ENCODE measurements at places on chromosomes 7 and 10. TPM values are rescaled to one million over a fixed set of nuclear protein-coding genes. Genes with fewer than 3 reads are reported as not detected.

DNA sequence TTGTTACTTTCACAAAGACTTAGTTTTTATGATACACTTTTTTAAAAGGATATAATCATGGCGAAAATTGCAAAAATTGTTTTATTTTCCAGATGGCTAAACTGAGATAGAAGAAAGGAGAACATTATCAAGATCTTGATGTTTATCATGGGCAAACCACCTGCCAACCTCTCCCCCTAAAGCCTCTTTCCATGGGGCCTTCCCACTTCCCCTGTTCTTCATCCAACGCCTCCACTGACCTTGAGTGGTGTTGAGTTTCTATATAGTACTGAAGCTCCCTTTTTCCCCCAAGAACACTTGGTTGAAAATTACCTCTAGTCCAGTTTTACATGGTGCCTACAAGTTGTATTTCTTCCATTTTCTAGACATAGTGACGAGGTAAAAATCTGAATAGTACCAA, 5.0 kb downstream of the CREB3L2 start:
- H3K27ac ChIP-seq: no peak overlapping the region
- DNase-seq: no peak
- peaks cover 31% of the 10 kb centered on the region for H3K4me1 ChIP-seq

- H3K4me1 ChIP-seq: peaks cover 9% of the 10 kb centered on the region
- H3K27ac ChIP-seq: no peak overlapping the region
- no peak overlapping the region for H3K4me3 ChIP-seq
- peak; percentile 73 for DNase-seq
Observed at GRCh38 chr7:20778063-20778721, 8.5 kb downstream of the SP8 start.

Gene CTBP2
- 51.6 TPM for polyA plus RNA-seq

Gene DNAAF5
- 16.4 TPM for polyA plus RNA-seq

DNA sequence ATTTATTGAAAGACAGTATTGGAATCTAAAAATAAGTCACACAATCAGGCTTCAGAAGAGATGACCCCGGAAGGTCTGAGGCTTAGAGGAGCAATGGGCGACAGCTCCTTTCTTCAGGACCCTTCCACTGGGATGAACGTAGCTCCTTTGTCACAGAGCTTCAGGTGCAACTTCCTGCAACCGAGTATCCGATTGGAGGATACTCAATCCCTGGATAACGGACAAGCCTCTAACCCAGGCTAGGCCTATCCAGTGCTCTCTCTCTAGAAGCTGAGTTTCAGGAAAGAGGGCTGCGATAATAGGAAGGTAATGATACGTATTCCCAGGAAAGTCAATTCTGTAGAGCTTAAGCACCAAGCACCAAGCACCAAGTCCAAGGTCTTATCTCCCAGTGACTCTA, 349.4 kb upstream of the NPSR1 start:
- H3K36me3 ChIP-seq: no peaks in the 10 kb centered on the region
- H3K4me3 ChIP-seq: no peak overlapping the region
- no peak for DNase-seq
- H3K27ac ChIP-seq: no peak overlapping the region
- no peaks in the 10 kb centered on the region for H3K27me3 ChIP-seq

Gene RPP30
- 41.8 TPM for polyA plus RNA-seq

GRCh38 chr10:54702583-54703485, 98.2 kb downstream of the PCDH15 start:
- DNase-seq: no peak
- H3K36me3 ChIP-seq: no peaks in the 10 kb centered on the region
- no peak overlapping the region for H3K4me3 ChIP-seq
- H3K27ac ChIP-seq: no peak overlapping the region
- H3K4me1 ChIP-seq: peaks cover 9% of the 10 kb centered on the region

DNA sequence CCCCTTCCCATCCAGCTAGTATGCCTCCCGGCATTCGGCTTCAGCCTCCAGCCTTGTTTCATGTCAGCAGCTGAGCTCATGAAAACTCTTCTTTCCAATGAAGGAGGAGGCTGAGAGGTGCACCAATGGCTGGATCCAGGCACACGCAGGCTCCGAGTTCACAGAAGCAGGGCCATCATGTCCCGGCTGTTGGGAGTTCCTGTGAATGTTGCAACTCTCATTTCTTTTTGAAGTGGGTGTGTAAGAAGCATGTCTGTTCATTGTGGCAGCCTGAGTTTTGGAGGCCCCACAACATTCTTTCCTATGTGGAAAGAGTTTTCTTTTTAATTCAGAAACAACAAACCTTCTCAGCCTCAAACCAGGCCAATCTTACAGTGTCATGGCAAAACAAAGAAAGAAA, 89.7 kb downstream of the PTPRE start:
- no peaks in the 10 kb centered on the region for H3K36me3 ChIP-seq
- H3K4me3 ChIP-seq: no peak overlapping the region
- H3K27ac ChIP-seq: no peak overlapping the region
- H3K27me3 ChIP-seq: no peaks in the 10 kb centered on the region
- DNase-seq: peak; percentile 81

Gene DYNC1I1
- 0.39 TPM for polyA plus RNA-seq

DNA sequence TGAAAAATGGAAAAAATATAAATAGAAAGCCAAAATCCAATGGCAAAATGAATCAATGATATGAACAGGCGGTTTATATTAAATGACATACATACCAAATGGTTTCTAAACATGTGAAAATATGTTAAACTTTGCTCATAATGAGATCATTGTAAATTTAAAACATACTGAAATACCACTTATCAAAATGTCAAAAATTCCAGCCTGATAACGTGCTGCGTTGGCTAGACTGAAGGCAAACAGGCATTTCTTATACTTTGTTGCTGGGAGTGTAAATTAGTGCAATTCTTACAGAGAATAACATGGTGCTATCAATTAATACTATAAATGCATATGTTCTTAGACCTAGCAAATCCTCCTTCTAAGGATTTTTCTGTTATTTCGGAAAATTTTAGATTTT, 225.8 kb upstream of the FAM3C start:
- H3K27me3 ChIP-seq: no peaks in the 10 kb centered on the region
- no peaks in the 10 kb centered on the region for H3K36me3 ChIP-seq
- H3K27ac ChIP-seq: no peak overlapping the region
- no peaks in the 10 kb centered on the region for H3K4me1 ChIP-seq

- no peaks in the 10 kb centered on the region for H3K36me3 ChIP-seq
- H3K4me3 ChIP-seq: no peak overlapping the region
- H3K4me1 ChIP-seq: no peaks in the 10 kb centered on the region
Observed at GRCh38 chr10:52706332-52707070, 66.1 kb downstream of the MBL2 start.

Gene TACC2
- polyA plus RNA-seq: 163 TPM

DNA sequence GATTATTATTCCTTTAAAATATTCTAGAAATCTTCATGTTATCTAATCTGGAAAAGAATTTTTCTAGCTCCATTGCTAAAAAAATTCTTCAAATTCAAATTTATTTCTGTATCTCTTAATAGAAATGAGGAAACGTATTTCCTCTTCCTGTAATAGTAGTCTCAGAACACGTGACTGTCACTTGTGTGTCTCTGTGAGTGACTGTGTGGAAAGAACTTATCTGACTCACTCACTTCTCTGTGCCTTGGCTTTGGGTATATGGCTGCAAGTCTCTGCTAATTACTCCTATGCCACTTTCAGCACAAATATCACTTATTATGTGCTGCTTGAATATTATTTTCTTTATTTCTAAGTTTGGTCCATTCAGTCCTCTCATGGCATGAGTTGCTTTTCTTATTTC, 132.7 kb downstream of the CNTNAP2 start:
- H3K27me3 ChIP-seq: no peaks in the 10 kb centered on the region
- no peak for DNase-seq
- H3K4me3 ChIP-seq: no peak overlapping the region
- H3K4me1 ChIP-seq: no peaks in the 10 kb centered on the region
- H3K36me3 ChIP-seq: no peaks in the 10 kb centered on the region

DNA sequence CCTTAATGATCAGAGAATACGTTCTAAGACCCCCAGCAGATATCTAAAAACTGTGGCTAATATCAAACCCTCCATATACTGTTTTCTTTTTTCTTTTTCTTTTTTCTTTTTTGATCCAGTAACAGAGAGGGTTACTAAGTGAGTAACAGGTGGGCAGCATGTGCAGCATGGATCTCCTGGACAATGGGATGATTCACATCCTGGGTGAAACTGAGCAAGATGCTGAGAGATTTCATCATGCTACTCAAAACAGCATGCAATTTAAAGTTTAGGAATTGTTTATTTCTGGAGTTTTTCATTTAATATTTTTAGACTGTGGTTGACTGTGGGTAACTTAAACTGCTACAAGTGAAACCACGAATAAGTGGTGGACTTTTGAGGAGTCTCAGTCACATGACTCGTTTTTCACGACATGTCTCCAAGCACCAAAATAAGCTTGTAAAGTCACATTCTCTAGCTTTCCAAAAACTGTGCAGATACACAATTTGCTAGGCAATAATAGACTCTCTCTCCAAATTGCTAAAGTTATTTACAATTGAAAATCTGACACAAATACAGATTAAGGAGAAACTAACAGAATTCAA, 716.2 kb downstream of the NXPH1 start:
- H3K4me1 ChIP-seq: no peaks in the 10 kb centered on the region
- no peak overlapping the region for H3K27ac ChIP-seq
- DNase-seq: no peak
- no peak overlapping the region for H3K4me3 ChIP-seq
- no peaks in the 10 kb centered on the region for H3K36me3 ChIP-seq

Gene ANKRD61
- 0.08 TPM for polyA plus RNA-seq
